ENCODE measurements at places on chromosomes 1 and 21.

DNA sequence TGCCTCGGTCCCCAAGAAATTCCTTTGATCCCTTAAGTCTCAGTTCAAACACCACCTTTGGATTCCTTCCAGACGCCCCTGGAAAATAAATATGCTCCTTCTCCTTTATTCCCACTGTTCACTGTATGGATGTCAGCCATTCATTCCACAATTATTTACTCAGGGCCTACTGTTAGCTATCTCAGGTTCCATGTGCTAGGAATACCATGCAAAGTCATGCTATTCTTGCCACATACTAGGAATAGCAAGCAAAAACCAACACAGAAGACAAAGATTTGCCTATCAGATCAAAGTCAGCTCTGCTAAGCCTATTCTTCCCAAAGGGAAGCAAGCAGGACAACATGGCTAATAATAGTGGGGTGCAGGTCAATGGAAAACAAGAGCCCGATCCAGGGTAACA is 29.8 kb downstream of the TTC13 start:
- no peak for DNase-seq

GRCh38 chr1:156419854-156420204 is 50.8 kb downstream of the RHBG start:
- no peak for DNase-seq

DNA sequence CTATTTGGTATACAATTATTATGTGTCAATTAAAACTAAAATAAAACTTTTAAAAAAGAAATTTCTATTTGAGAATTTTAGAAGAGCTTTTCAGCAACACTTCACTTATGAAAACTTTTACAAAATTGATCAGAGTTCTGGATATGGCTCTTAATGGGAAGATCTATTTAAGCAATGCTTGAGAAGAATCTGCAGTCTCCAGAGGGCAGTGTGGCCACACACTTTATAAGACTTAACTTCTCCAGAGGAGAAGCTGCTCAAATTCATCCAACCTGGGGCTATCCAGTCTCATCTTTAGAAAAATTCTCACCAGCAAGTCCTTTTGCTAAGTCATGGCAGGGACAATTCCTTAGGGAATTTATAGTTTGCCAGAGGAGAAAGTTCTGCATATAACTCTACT is 25.2 kb upstream of the AGO1 start:
- DNase-seq = no peak

- DNase-seq = no peak
Measured at GRCh38 chr1:232634096-232634495, 4.2 kb upstream of the SIPA1L2 start.

DNA sequence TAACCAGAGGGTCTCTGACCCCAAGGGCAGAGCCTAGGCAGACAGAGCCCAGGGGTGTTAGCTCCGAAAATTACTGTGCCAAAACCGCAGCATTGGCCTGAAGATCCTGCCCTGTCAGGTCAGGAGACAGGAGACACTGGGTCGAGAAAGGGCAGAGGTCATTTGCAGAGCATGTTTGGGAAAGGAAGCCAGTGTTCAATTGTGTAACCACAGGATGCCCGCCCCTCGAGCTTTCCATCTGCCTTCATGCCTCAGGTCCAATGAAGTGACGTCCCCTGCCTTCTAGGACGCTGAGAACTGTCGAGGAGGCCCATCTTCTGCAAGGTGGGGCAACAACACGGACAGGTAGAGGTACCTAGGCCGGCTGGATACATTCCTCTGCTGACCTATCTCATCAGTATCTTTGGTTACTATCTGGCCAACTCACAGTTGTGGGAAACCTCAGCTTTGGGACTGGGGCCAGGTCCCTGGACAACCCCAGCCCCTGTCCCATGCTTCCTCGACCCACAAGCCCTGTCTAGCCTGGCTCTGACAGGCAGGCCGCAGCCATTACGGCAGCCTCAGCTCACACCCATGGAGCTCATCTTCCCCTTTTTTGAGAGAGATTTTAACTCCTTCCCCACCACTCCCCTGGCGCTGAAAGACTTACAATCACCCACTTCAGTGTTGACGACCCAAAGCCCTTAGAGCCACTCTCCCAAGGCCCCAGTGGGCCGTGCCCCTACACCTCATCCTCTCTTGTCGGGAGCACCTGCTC is 1.3 kb downstream of the ARL8A start:
- no peak for DNase-seq

DNA sequence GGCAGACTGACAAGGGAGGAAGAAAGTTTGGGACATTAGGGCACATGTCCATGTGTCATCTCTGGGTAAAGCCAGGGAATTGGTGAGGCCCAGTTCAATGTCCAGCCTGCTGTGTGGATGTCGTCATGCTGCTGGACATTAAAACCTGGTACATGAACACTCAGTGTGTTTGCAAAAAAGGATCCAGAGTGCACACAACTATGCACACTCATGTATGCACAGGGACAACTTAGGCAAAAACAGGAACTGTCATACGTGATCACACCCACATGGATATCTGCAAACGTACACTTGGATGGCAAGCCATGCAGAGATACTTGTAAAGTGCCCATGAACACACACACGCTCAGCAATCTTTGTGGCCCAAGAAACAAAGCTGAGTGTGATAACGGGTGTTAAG is 47.9 kb upstream of the NEK2 start:
- DNase-seq = no peak

- DNase-seq = no peak
Measured at GRCh38 chr1:160406131-160406968, 6.0 kb downstream of the VANGL2 start.

GRCh38 chr1:44154049-44154448 is 12.6 kb upstream of the KLF18 start:
- DNase-seq = no peak

DNA sequence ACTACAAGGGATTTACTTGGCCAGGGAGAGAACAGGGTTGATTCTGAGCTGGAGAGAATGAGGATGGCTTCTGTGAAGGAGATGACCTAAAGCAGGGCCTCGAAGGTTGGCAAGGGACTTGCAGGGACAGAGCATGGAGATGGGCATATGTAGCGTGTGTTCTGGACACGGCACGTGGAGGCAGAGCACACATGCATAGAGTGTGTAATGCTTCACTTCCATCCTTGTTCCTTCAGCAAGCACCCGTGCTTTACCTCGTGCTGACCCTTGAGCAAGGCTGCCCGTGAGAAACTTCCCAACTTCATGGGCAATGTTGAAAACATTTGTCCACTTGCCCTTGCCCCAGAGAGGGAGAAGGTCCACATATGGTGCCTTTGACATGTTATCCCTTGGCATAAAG is 33.1 kb downstream of the NFIA start:
- no peak for DNase-seq

DNA sequence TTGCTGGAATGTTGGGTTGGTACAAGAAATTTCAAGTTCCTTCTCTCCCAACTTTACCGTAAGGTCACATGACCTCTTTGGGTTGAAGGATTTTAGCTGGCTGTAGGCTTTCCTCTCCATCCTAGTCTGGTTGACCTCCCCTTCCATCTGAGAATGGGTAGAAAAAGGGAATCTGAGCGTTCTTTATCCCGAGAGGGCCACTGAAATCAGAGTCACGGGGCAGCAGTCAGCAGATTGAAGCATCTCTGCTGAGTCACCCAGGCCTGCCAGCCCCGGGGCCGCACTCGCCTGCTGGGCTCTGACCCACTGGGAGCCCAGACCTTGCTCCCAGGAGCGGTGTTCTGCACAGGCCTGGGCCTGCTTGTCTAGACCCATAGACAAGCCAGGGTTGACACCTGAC is 31.0 kb downstream of the TMCC2 start:
- no peak for DNase-seq

- DNase-seq = no peak
Measured at GRCh38 chr1:223006371-223006770, 136.7 kb downstream of the TLR5 start.

DNA sequence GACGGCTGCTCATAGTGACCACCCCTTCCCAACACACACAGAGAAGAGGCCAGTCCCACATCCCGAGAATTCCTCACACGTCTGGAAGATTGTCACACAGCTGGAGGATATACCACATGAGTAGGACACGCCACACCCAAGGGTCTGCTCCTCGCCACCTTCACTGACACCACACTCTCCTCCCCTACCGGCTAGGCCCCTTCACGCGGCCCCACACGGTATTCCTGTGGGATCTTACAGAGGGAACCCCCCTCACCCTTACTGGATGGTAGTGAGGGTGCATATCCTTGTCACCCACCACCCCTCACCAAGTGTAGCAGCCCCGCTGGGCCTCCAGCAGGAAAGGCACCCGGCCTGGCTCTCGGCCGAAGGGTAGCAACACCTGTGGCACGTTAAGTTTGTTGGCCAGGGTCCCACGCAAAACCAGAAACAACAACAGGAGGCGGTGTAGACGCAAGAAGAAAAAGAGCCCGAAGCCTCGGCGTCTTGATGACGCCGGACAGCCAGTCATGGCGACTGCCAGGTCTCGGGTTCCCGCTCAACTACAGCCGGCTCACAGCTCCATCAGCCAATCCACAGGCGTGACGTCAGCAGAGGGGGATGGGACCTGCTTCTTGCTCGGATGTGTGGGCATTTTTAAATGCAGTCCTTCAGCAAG is at the start of gene NUP210L:
TSS of gene NUP210L (minus strand) at position 540 of the 658 bp plus-strand sequence.
- no peak for DNase-seq

DNA sequence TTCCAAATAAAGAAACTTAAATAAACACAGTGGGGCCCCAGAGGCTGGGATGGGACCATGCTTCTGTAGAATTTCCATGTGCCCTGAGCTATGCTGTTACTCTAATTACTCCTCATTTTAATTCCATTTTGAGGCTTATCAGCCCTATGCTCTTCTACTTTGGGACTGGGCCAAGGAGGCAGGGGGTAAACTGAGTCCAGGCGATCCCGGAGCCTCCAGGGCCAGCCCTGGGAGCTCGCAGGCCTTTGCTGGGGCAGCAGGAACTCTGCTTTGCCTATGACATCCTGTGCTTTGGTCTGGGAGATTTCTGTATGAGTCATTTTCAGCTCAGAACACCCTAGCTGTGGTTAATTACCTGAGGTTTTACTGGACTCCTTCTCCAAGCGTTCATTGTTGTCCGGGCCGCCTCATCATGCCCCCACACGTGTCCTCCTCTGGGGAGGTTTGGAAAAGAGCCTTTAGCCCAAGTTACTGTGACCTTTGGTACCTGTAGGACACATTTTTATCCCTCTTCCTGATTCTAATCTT is 95.7 kb downstream of the RHOU start:
- DNase-seq = no peak

- DNase-seq = no peak
Measured at GRCh38 chr1:15969321-15969880, 6.5 kb downstream of the ZBTB17 start.

GRCh38 chr1:22500471-22500870 is 48.8 kb downstream of the ZBTB40 start:
- no peak for DNase-seq

- no peak for DNase-seq
Measured at GRCh38 chr1:60894130-60894529, 188.2 kb upstream of the NFIA start.

DNA sequence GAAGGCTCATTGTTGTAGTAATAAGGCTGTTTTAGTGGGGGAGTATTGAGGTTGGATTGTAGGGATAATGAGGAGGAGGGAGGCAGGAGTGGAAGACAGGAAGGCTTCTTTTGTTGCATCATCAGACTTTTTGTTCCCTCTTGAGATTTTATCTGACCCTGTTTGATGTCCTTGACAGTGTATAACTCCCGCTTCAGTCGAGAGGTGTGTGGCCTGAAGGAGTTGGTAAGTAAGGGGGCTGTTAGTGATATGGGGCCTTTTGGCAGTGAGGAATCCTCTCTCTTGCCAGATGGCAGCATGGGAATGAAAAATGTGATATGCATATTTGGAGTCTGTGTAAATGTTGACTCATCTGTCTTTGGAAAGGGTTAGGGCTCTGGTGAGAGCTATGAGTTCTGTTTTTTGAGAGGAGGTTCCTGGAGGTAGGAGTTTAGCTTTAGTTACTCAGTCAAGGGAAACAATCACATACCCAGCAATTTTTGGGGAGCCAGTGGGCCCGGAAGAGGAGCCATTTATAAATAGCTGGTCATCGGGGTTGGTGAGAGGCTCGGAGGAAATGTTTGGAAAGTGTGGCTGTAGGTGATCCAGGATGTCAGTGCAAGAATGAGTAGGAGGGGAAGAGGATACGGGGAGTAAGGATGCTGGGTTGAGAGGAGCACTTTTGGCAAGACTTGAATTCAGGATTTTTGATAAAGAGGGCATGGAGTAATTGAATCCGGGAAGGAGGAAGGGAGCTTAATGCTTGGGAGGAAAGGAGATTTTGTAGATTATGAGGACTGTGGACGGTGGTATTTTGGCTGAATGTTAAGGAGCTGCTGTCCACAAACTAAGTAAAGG is 136.7 kb upstream of the ETV3 start:
- DNase-seq = no peak

DNA sequence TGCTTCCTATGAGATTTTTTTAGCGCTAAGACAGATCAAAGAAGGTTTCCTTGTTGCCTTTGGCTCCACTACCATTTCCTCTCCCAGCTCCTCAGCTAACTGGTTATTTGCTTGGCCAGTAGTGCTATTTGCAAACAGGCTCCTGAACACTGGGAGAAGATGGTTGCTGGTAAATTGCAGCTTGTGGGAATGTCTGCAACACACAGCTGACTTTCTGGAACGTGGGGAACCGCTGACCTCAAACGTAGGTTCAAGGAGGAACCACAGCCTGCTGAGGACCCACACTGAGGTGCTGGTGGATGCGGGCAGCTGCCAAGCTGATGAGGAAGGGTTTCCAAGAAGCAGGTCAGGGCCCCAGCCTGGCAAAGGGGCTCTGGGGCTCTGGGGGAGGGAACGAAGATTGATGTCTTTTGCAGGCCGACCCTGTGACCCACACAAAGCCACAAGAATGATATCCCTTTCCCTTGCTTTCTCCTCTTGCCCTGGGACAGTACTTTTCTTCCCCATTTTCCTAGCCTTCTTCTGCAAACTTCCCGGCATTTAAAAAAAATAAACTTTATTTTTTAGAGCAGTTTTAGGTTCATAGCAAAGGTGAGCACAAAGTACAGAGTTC is 24.8 kb downstream of the GNG4 start:
- no peak for DNase-seq

DNA sequence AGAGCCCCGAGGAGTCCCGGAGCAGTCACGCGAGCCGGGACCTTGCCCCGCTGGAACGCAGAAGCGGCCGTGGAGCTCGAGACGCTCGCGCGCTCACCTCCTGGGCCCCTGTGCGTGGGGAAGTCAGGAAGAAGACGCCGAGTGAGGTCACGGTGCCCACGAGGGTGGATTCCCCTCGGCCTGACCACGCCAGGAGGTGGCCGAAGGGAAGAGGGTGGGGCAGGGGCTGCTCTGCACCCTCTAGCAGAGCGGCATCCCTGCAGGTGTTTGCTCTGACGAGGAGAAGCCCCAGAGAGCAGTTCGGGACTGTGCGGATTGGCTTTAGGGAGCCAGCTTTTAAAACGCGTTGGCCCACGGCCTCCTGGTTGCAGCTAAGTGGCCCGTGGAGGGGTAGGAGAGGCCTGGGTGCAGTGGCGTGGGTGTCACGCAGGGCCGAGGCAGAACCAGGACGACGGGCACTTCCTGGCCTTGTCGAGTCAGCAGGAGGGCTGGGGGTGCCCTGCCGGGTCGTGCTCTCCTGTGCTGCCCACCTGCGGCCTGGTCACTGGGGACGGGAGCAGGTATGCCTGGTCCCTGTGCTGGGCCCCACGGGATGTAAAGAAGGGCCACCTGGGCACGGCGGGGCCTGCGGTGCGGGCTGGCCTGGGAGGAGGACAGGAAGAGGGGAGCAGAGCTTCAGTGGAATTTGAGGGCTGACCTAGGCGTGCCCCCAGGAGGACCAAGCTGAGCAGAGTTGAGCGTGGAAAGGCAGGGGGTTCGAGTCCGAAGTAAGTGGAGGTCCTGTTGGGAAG is 1.0 kb downstream of the PDXK start:
- no peak for DNase-seq

GRCh38 chr1:202850593-202851362 is 38.2 kb downstream of the RABIF start:
- no peak for DNase-seq
